ENCODE measurements at places on chromosomes 7 and 10.

DNA sequence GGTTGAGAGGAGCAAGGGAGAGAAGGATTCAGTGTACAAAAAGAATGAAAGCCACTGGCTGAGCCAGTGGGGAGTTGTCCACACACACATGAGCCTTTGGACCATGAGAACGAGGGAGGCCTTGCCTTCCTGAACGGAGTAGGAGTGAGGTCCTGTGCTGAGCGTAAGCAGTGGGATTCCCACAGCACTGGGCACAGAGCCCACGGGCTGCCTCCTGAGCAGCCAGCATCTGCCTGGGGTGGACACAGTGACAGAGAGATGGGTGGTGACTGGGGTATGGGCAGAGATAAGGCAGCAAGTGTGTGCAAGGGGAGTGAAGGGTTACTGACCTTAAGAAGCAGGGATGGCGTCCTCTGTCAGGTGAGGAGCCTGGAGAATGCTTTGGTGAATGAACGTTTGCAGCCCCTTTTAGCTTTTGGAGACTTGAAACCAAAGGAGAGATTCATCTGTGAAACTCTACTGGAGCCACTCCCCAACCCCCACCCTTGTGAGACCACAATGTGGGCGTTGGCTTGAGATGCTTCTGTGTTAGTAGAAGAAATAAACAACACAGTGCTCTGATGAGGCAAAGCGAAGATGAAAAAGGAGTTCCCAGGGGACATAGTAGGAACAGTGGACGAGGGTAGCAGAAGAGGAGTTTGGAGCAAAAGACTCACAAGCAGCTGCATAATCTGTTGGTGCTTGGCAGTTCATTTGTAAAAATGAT is 56.5 kb downstream of the FIGNL1 start:
- peak; percentile 23 for DNase-seq

GRCh38 chr10:62993121-62993520 is 140.0 kb upstream of the NRBF2 start:
- no peak for DNase-seq

GRCh38 chr7:81594767-81595166 is 175.1 kb downstream of the HGF start:
- DNase-seq = no peak

DNA sequence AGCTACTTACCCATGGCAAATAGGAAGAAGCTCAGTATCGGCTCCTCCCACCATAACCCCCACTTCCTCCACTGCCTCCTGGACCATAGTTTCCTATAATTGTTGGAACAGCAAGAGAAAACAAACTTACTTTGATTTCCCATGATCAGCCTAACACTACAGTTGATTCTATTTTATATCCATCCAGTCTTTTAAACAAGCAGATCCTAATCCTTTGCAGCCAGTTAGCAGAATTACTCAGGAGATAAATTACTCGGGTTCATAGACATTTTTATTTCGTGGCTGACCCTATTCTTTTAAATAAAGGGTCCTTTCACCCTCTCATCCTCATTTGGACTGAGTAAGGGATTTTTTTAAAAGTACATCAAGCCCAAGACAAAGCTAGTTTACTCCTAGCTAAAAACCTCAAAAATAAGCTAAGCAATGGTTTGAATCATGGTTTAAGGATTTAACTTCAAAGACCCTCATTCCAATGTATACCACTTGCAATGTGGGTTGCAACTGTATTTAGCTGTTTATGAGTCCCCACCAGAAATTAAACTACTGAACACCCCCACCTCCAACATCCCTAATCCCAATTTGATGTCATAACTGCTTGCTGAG is 8.0 kb downstream of the HNRNPA2B1 start:
- DNase-seq = peak; percentile 45

DNA sequence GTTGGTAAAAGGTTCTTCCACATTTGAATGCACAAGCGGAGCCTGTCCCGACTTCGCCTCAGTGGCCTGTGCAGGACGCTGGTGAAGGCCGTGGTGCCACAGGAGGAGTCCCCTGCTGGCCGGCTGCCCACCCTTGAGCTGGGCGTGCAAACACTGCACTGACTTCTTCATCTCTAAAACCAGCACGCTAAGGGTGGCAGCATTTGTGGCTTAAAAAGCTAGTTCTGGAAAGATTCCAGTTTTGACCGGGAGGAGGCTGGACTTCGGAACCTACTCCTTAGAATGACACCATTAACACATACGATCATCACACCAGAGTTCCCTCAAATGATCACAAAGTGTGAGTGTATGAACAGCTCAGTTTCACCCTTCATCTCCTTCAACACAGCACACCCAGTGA is 102.4 kb downstream of the SMURF1 start:
- DNase-seq = no peak

- DNase-seq = no peak
Observed at GRCh38 chr7:45387837-45388236, 186.3 kb upstream of the ADCY1 start.

- DNase-seq = no peak
Observed at GRCh38 chr7:144854839-144855424, 19.1 kb upstream of the TPK1 start.

- DNase-seq = no peak
Observed at GRCh38 chr10:101840102-101840684, 3.4 kb downstream of the KCNIP2 start.

DNA sequence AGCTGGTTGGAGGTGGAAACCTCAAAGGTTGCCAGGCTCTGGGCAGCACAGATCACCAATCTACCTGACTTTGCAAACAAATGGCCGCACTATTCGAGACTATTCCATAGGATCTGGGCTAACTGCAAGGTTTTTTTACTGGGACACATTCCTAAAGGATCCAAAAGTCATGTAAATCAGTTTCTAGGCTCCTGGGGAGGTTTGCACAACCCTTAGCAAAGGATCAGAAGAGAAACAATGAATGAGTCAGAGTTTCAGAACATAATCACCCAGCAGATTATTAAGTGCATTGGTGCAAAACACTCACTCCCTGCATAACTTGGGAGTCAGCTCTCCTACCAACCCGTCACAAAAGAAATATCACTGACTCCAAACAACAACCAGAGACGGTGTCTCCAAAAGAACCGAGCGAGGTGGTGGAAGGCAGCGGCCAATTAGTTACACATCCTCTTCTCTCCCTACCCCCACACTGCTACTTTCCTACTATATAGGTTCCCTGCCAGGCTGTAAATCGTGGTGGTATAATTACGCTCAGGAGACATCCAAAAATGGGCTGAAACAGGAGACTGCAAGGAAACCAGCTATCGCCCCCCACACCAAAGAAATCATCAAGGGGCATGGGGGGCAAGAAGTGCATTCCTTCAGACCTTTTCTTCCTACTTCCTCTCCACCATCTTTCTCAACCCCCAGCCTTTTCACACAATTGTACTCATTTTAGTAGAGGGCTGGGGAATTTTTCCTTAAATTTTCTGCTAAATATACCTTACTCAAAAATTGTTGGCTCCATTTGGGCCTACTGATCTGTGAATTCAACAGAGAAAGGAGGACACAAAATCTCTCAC is 3.2 kb downstream of the UBE2H start:
- peak; percentile 40 for DNase-seq

GRCh38 chr10:241451-241850 is 106.2 kb downstream of the ZMYND11 start:
- no peak for DNase-seq

DNA sequence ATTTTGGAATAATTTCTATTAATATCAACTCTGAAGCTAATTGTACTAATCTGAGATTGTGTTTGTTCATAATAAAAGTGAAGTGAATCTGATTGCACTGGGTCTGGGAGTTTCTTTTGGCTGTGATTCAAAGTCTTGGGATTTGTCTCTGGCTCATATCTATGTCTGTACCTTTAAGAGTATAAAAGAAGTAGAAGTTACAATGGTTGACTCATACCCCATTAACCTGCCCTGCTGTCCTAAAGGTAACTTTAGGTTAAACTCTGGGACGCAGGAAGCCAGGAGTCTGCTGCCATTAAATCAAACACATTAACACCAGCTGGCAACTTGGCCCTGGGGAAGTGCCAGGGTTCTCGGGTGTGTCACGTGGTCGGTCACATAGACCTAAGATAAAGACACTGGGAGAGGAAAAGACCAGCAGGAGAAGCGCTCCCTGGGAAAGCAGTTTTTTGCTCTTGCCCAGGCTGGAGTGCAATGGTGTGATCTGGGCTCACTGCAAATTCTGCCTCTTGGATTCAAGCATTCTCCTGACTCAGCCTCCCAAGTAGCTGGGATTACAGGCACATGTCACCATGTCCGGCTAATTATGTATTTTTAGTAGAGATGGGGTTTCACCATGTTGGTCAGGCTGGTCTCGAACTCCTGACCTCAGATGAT is 17.8 kb downstream of the SCD start:
- peak; percentile 20 for DNase-seq

DNA sequence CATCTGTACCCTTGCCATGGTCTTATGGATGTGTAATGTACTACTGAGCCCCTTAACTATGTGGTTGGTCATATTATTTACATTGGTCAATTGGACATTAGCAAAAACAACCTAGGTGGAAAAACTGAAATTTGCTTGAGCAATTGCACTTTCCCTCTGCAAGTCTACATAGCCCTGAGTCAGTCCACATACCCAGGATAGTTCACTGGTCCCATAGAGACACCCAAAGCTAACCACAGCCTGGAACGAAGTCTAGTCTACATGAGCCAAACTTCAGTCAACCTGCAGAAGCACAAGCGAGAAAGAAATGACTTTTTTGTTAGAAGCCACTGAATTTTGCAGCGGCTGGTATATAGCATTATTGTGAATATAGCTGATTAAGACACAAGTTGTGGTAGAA is 37.6 kb upstream of the COL1A2 start:
- no peak for DNase-seq

- no peak for DNase-seq
Observed at GRCh38 chr10:73497623-73498022, 1.8 kb upstream of the PPP3CB start.

GRCh38 chr7:42617071-42617765 is 294.7 kb downstream of the C7orf25 start:
- no peak for DNase-seq

DNA sequence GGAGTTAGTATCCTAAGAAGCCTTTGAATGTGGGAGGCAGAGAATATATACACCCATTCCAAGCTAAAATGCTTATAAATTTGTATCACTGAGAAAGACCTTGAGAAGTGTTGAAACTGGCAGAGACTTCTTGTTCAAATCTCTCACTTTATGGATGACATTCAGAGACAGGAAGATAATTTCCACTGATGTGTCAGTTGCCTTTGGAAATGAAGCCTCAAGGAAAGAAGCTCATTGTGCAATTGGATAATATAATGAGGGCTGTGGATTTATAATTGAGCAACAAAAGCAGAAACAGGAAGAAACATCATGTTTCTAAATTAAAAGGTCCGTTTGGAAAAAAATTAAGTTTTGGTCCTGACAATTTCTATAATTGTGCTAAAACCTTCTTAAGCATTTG is 789.9 kb upstream of the IGFBP3 start:
- DNase-seq = peak; percentile 33

GRCh38 chr10:106114656-106115186 is 1049.8 kb downstream of the SORCS1 start:
- DNase-seq = no peak

GRCh38 chr7:130868139-130868538 is 134.1 kb upstream of the KLF14 start:
- no peak for DNase-seq

DNA sequence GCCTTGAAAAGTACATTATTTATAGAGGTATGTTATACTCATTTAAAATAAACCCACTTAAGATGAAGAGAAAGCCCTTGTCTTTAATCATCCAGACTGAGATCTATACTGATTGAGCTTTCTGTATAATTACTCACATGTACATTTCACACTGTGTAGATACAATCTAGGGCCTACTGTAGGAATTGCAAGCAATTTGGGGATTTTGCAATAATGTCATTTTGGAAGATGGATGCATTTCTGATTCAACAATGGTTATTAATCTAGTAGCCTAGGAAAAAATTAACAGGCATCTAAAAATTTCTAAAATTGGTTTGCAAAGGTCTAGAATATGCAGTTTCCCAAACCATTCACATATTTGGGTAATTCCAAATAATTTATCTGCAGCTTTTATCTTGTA is 132.2 kb downstream of the PDE1C start:
- no peak for DNase-seq

DNA sequence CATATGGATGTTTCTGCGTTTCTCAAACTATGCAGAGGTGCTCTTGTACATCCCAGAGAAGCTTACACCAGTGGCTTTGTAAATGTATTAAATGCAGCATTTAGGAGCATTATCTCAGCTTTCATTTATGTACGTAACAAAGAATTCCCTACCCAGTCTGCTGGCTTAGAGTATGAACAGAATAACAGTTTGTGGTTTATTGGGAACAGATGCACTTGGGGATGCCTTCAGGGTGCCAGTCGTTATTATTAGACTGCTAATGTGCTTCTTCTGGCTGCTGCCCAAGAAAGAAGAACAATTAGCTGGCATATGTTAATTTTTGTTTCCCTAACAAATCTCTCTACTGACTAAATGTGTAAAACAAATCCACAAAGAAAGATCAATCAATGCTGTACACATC is 241.9 kb downstream of the FOXP2 start:
- DNase-seq = no peak

DNA sequence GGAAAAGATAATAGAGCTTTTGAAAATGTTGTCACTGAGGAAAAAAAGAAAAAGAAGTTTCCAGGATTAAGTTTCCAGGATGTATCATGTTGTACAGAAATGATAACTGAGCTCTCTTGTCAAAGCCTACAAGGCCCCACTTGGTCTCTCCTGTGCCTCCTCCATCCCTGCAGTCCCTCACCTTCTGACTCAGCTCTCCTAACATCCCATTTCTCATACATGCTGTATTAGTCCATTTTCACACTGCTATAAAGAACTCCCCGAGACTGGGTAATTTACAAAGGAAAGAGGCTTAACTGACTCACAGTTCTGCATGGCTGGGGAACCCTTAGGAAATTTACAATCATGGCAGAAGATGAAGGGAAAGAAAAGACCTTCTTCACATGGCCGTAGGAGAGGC is 3.8 kb upstream of the DGKI start:
- DNase-seq = no peak

DNA sequence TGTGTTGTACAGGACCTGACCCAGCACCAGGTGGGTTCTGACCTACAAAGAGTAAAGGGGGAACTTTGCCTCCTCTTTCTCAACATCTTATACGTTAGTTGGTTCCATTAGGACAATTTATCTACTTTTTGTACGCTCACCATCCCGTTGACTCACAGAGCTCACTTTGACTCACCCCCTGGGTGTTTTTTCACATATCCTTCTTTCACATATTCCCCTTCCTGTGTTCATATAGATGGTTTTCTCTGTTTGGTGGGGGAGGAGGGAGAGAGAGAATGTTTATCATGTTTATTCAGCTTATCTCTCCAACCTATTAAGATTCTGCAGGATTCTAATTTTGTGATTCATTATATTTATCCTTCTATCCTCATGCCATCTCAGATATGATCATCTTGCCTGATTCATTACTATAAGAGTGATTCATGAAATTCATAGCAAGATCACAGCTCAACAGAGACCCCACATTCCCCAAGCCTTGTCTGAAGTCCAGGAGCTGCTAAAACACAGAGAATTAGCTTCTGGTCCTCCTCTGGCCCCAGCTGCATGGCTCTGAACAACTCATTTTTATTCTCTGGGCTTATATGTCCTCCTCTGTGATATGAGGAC is 37.2 kb downstream of the PRSS2 start:
- DNase-seq = no peak

Data from MV-4-11 (cell line).